Brain pericyte (primary cell): ENCODE measurements at places on chromosomes 16 and 17.

DNA sequence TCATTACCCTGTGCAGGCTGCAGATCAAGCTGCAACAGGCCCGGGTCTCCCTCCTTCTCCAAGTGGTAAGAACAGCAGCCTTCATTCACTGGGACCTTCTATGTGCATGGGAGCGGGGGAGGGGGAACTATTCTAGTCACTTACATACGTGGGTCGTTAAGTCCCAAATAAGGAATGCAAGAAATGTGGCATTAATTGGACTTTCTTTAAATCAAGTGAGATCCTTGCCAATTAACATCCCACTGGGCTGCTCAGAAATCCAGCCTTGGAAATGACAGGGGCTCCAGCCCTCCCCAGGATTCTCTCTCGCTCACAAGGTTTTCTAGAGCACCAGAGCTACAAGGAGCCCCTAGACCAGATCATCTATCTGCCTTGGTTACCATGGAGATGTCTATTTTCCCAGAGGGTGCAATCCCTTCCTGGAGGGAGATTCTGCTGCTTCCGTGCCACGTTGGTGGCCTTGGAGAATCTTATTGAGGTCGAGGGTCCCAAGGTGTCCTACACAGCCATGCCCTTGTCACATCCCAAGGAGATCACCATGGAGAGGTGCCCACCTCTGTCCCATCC lies 5.2 kb upstream of the EIF1 start:
- DNase-seq = no peak

- no peak for DNase-seq
These were observed 263.9 kb downstream of the CNTNAP4 start for GRCh38 chr16:76541070-76541469.

DNA sequence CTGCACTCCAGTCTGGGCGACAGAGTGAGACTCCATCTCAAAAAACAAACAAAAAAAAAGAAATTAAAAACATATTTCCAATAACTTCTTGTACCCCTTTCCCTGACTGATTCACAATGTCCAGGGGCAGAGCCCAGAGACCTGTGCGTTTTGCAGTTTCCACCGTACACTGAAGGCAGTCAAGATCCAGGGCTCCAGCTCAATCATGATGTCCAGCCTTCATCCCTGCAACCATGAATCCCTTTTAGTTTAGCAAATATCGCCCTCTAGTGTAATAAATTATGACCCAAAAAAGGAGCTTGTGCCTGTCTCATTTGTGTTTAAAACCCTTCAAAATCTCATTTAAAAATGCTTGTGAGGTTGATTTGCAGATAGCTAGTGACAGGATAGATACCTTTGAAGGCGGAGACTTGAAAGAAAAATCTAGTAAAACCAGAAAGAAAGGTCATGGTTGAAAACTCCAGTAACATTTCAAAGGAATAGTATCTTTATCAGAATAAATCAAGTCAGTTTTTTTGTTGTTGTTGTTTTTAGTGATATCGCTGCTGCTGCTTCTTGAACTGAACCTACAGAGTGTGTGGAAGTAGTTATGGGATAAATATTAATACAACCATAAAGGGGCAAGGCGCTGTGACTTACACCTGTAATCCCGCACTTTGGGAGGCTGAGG lies 3.7 kb upstream of the ERN1 start:
- no peak for DNase-seq

DNA sequence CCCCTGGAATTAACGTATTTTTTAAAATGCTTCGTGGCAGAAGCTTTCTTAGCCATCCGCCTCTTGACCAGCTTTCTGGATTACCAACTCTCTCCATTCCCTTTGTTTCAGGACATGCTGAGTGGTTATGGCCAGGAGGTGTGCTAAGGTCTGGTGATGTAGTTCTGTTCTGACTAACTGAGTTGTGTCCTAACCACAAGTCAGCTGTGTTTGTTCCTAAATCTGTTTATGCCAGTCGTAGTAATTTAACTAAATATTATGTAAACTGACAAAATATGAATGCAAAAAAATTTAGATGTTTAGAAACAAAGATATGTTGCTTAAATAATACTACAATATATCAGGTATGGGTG lies 61.6 kb downstream of the MRTFB start:
- no peak for DNase-seq

GRCh38 chr17:62172492-62173291 lies 107.6 kb upstream of the MED13 start:
- no peak for DNase-seq

DNA sequence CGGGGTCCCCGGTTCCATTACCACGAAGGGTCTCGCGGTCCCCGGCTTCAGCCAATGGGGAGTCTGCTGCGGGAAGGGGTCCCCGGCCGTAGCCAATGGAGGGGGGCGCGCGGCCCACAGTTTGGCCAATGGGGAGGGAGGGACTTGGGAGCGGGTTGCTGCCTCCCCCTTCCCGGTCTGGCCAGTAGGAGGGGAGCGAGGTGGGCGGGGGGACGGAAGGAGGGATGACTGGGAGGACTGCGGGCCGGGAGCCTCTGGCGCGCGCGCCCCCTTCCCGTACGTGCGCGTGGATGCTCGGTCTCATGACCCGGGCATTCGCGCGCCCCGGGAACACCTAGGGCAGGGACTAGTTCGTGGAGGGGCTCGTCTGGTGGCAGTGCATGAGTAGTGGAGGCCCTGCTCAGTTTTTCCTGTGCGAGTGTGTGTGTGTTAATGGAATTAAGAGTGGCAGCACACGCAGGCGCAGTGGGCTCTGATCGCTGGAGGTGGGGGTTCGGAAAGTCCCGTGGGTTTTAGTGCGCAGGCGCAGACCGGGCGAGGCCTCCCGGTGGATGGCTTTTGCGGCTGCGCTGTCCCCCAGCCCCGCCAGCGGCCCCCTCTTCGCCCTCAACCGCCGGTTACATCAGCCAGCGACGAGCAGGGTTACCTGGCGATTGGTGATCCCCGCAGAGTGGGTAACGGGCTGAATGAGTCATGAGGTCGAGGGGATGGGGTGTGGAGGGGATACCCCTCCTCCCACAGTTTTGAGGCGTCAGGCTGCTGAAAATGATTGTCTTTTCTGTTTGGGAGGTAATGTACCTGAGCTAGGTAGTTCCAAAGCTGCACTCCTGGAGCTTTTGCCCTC lies 1.3 kb downstream of the ATXN2L start:
- DNase-seq = peak; percentile 92

DNA sequence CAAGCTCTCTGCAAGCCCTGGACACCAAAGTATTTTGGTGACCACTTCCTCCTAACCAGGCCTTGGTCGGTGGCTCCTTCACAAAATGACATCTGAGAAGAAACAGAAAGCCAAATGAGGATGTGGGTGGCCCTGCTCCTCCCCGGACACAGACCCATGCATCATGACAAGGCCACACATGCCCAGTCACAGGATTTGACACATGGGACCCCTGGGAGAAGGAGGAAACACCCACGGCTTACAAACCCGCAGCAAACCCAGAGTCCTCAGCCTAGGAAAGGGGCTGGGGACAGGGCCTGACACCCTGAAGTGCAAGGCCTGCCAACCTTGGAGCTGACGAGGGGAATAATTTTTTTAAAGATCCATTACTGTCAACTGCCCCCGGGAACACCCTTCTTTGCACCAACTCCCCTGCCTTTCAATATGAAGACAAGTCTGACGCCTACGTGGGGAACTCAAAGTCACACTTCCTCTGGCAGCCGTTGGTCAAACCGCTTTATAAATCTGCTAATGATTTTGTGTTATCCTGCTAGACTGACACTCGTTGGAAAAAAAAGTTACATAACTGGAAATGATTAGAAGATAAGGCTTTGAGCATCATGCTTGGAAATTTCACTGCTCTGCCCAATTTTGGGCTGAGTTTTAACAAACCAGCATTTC lies 41.3 kb downstream of the GAS7 start:
- DNase-seq = no peak

DNA sequence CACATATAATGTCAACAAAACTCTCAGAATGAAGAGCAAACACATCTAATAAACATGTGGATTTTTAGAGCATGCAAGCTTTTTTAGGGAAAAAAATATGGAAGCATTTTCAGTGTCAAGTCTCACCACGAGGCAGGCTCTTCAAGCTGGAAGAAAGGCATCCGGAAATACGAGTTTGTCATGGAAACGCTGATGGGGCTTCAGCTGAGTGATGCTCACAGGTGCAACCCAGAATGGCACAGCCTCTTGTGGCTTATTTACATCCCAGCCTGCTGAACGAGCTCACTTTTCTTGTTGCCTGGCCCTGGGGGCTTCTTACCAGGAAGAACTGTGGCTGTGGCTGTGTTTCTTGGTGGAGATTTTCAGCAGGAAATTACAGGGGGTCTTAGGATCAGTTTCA lies 24.1 kb upstream of the DYNLL2 start:
- DNase-seq = no peak
